Adrenal gland (tissue), 19 donors: ENCODE measurements at places on chromosomes 6 and 20. TPM values are rescaled to one million over a fixed set of nuclear protein-coding genes. Genes with fewer than 3 reads are reported as not detected.

- DNase-seq: no peak
These were observed 70.3 kb upstream of the RALGAPA2 start for GRCh38 chr20:20782755-20783154.

GRCh38 chr6:52221302-52221701 lies 23.0 kb downstream of the IL17F start:
- no peak for DNase-seq

The PI16 gene
- 0.68 TPM for total RNA-seq

GRCh38 chr6:113558431-113558830 lies 298.7 kb upstream of the MARCKS start:
- no peak for DNase-seq

The VAPB gene
- total RNA-seq: 75.1 TPM

DNA sequence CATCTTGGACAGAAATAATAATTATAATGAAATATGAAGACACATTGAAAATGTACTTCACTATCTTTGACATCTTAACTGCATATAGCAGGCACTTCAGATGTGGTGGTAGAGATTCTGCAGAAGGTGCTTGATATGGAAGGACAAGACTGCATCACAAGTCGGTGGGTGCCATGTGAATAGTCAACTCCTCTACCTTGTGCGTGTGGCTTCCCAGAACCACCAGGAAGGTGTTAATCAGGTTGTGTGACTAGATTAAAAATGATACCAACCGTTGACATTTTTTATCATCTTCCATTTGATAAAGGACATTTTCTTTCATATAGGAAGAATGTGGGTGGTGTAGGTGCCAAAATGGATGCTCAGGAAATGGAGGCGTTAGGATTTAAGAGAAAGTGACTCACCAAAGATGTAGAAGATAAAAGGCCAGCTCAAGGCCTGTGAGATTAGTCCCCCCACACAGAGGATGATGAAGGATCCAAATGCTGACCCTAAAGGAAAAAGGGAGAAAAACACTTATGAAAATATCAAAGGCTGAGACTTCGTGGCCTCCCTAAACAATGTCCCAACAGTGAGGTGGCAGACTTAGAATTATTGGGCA lies 12.3 kb downstream of the SLC17A2 start:
- DNase-seq: no peak

DNA sequence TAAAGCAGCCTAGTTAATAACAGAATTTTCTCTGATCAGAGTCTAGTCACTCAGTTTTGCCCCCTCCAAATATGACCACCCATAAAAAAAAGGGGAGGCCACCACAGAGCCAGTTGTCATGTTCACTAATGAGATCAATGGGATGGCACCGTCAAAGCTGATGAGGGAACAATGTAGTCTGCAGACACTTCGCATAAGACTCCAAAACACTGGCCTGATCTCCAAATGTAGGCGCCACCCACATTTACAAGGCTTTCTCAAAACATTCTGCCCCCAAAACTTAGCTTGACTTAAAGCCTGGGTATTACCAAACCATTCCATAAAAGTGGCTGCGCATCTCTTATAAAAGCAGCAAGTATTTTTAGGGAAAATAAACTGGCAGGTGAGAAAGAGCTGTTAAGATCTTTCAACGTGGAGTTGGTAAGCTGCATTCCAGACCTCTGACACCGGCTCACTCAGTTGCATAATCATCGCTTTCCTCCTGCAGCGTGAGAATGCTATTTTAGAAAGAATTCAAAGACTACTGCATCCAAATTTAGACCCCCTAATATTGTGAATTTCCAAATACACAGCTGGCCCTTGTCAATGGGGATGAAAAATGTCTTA lies 59.3 kb downstream of the TBC1D7 start:
- no peak for DNase-seq

- DNase-seq: no peak
These were observed 63.4 kb downstream of the MTHFD1L start for GRCh38 chr6:150928882-150929281.

- DNase-seq: no peak
These were observed 93.6 kb downstream of the KIF16B start for GRCh38 chr20:16479666-16480065.
